ENCODE measurements at places on chromosomes 12 and 14. TPM values are rescaled to one million over a fixed set of nuclear protein-coding genes. Genes with fewer than 3 reads are reported as not detected.

TBX5 gene
- polyA plus RNA-seq, result 0.04 TPM

SLC15A5 gene
- not detected for polyA plus RNA-seq

SLC10A1 gene
- polyA plus RNA-seq, result not detected

DAO gene
- 0.87 TPM for polyA plus RNA-seq

TSPAN8 gene
- polyA plus RNA-seq, result 27.4 TPM

ALX1 gene
- polyA plus RNA-seq, result 22.5 TPM

- DNase-seq, result no peak
These were observed 8.7 kb downstream of the OR11H4 start for GRCh38 chr14:20247646-20248246.

- no peak for DNase-seq
These were observed 2.6 kb upstream of the DNAAF2 start for GRCh38 chr14:49637534-49638078.

GRCh38 chr14:37588956-37589714, 5.9 kb downstream of the FOXA1 start:
- DNase-seq, result no peak

- no peak for DNase-seq
These were observed 51.1 kb downstream of the BEGAIN start for GRCh38 chr14:100536121-100536510.

- DNase-seq, result no peak
These were observed 189.3 kb downstream of the DACT1 start for GRCh38 chr14:58826845-58827686.

- no peak for DNase-seq
These were observed 20.0 kb downstream of the PROX2 start for GRCh38 chr14:74855945-74856344.

DNA sequence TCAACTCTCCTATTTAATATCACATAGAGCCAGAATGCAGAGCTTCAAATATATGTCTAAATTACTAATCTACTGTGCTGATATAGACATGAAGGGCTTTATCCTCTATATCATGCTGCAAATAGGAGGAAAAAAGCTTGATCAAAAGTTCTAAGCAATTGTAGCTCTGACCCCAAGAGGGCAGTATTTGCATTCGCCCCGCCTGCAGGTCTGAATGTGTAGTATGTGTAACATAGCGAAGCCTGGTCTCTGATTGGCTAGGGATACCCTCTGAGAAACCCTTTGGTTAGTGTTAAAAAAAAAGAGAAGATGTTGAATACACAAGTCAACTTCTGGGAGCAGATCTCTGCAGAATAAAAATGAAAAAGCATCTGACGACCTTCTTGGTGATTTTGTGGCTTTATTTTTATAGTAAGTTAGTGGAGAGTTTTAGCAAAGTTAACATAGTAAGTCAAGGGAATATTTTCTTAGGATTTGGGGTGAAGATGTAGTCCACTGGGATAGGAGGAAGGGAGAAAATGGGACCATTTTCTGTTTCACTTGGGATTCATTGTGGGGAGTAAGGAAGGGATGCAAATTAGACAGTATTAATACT, 151.6 kb upstream of the OR4E1 start:
- no peak for DNase-seq

GRCh38 chr12:40662366-40662765, 29.9 kb upstream of the CNTN1 start:
- no peak for DNase-seq

DNA sequence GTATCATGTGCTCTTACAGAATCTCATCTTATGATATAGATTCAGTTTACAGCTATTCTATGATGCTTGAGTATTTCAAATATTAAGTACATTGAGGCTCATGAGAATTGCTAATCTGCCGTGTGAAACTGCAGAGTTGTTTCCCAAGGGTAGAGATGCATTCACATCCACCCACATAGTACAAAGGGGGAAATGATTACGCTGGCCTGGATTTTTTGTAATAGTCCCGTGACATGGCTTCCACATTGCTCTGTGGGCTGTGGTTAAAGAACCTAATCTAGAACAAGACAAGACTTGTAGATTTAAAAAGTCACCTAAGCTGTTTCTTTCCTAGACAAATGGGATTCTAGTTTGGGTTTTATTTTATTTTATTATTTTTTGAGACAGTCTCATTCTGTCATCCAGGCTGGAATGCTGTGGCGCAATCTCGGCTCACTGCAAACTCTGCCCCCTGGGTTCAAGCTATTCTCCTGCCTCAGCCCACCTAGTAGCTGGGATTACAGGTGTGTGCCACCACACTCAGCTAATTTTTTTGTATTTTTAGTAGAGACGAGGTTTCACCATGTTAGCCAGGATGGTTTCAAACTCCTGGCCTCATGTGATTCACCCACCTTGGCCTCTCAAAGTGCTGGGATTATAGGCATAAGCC, 13.0 kb upstream of the RIOX1 start:
- DNase-seq, result no peak

DNA sequence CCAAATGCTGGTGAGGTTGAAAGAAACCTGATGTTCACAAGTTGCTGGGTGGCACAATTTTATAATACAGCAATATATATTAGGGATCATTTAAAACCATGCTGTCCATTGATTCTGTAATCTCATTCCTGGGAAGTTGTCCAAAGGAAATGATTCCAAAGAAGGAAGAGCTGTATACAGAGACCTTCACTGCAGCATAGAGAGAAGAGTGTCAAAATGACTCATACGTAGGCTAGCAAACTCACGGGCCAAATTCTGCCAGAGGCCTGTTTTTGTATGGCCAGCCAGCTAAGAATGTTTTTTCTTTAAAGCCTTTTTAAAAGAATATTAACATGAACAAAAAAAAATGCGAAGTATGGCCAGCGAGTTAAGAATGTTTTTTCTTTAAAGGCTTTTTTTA, 69.2 kb upstream of the MED13L start:
- DNase-seq, result no peak
